ENCODE measurements at places on chromosomes 11 and 22. TPM values are rescaled to one million over a fixed set of nuclear protein-coding genes. Genes with fewer than 3 reads are reported as not detected.

GRCh38 chr22:20422271-20423007 is 15.2 kb downstream of the SCARF2 start:
- H3K27me3 ChIP-seq, result peaks cover 6% of the 10 kb centered on the region
- H3K36me3 ChIP-seq, result peaks cover 6% of the 10 kb centered on the region
- no peak overlapping the region for H3K27ac ChIP-seq
- DNase-seq, result no peak
- peaks cover 20% of the 10 kb centered on the region for H3K4me1 ChIP-seq

DNA sequence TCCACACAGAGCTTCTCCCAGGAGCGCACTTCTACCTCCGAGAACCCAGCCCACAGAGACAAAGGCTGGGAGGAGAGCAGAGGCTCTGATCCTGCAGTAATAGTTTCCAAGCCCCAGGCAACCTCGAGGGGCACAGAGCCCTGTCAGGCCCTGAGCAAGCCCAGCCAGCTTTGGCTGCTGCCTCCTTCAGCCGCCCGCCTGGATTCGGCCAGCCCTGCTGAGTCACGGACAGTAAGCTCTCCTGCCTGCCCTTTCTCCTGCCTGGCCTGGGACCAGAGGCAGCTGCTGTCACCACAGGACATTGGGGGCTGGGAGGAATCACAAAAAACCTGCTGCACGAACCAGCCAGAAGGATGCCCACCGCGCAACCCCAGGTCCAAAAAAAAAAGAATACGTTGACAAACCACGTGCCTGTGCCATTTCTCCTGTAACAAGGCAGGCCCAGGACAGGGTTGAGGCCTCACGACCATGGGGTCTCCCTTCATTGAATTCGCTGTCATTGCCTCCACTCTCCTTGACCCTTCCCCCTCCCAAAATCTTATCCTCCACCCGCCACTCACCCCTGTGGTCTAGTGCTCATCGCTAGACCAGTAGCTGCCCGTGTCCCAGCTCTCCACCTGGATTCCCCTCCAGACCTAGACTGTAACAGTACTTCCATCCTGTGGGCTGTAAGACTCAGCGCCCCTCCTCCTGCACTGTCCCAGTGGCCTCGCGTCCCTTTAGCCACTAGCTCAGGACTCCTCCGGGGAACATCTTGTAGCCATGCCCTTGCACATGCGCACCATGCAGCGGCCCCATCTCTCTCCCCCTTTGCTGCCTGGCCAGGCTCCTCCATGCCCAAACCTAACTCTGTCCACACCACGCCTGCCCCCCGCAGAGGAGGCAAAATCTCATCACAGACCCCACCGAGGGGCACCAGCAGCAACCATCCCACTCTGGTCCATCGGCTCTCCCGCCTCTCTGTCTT is 7.4 kb upstream of the SLC22A12 start:
- no peak overlapping the region for H3K27ac ChIP-seq
- H3K27me3 ChIP-seq, result no peaks in the 10 kb centered on the region
- H3K36me3 ChIP-seq, result no peaks in the 10 kb centered on the region
- no peak for DNase-seq
- no peaks in the 10 kb centered on the region for H3K4me1 ChIP-seq
- no peak overlapping the region for H3K4me3 ChIP-seq

DNA sequence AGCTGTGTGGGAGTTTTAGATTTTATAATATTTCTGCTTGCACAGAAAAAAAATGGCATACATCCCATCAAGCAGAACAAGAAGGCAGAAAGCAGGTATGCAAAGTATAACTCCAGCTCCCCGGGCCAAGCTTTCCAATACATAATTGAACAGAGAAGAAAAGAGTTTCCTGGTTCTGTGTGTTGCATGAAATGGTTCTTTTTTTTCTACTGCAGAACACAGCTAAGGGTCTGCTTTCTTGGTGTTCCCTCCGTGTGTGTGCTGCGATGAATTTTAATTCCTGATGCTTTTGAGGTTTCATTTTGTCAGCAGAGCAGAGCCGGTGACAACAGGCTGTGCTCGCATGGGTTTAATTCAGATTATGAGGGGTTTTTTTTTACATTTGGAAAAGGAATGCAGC is 70.7 kb upstream of the TTC12 start:
- no peak overlapping the region for H3K27ac ChIP-seq
- H3K4me1 ChIP-seq, result no peaks in the 10 kb centered on the region
- DNase-seq, result no peak
- no peaks in the 10 kb centered on the region for H3K36me3 ChIP-seq

DNA sequence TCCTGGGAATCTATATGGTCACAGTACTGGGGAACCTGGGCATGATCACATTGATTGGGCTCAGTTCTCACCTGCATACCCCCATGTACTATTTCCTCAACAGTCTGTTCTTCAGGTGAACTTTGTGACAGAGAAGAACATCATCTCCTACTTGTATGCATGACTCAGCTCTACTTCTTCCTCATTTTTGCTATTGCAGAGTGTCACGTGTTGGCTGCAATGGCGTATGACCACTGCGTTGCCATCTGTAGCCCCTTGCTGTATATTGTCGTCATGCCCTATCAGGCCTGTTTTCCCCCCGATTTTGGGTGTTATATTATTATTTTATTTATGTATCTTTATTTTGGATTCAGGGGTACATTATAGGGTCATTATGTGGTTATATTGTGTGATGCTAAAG is 2.4 kb upstream of the OR8G1 start:
- H3K36me3 ChIP-seq, result no peaks in the 10 kb centered on the region
- H3K4me1 ChIP-seq, result no peaks in the 10 kb centered on the region
- H3K27ac ChIP-seq, result no peak overlapping the region

SLC5A1 gene
- 0.42 TPM for total RNA-seq

CDON gene
- total RNA-seq, result 10.7 TPM

DNA sequence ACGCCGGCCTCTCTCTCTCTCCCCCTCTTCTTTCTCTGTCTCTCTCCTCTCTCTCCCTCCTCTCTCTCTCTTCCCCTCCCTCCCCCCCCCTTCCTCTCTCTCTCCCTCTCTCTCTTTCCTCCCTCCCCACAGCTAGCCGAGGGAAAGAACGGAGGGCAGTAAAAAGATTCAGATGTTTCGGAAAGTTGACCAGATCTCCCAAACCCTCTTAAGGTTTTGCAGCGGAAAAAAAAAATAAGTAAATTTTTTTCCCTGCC is 195 bp upstream of the ALX4 start:
- no peaks in the 10 kb centered on the region for H3K36me3 ChIP-seq
- H3K27me3 ChIP-seq, result peaks cover 98% of the 10 kb centered on the region
- no peak for DNase-seq
- peaks cover 6% of the 10 kb centered on the region for H3K4me1 ChIP-seq
- no peak overlapping the region for H3K27ac ChIP-seq

GRCh38 chr22:22194931-22195264 is 49.7 kb upstream of the VPREB1 start:
- H3K36me3 ChIP-seq, result no peaks in the 10 kb centered on the region
- no peaks in the 10 kb centered on the region for H3K27me3 ChIP-seq
- no peaks in the 10 kb centered on the region for H3K4me1 ChIP-seq
- H3K4me3 ChIP-seq, result no peak overlapping the region
- H3K27ac ChIP-seq, result no peak overlapping the region

MRGPRE gene
- total RNA-seq, result 0.31 TPM

NLRP6 gene
- total RNA-seq, result 1.5 TPM

DGCR8 gene
- total RNA-seq, result 28.9 TPM

DNA sequence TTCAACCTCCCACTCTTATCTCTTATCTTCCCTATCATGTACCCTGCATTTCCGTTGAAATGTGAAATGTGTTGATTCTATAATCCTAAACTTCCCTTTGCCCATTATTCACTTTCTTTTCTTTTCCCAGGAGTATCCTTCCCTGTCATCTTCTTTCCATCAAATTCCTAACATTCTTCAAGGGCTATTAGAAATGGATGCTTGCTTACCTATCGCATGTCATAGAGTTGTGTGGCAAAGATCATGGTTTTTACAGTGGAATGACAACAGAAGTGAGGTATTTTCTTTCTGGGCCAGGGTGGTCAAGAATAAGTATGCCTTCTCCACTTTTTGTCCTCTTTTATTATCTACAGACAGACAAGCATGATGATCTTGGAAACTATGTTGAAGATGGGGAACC is 124.4 kb upstream of the SLC5A12 start:
- no peak overlapping the region for H3K27ac ChIP-seq
- H3K4me3 ChIP-seq, result no peak overlapping the region
- no peak for DNase-seq
- H3K36me3 ChIP-seq, result no peaks in the 10 kb centered on the region

FAM180B gene
- not detected for total RNA-seq

DNA sequence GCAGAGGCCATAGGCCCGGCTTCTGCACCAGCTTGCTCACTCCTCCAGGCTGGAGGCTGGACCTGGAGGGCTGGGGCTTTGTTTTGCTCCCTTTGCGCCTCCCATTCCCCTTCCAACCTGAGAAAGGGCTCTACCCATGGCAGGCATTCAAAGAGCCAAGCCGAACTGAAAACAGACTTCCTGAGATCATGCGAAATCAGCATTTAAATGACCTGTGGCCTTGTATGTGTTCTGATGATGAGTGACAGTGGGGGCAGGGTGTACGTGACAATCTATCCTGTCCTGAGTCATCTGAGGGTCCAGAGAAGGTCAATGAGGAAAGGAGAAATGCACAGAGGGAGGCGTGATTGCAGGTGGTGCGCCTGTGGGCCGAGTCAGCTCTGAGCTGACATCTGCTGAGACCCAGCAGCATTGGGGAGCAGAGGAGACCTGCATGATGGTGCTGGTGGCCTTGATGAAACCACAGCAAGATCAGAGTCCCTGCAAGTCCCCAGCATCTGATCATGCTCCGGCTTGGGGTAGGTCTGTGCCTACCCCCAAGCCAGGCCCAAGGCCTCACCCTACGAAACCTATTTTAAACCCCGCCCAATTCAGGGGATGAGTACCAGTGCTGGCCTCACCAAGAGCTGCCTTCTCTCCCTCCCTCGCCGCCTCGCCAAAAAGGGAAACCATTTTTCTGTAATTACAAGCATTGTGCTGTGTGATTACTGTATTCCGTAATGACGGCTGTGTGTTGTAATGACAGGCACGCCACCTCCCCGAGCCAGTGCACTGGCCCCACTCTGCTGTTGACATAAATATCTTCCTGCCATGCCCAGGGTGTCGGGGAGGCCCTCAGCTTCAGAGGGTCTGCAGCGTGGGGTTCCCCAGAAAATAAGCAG is 95.2 kb upstream of the ANO1 start:
- DNase-seq, result no peak
- H3K27me3 ChIP-seq, result peaks cover 82% of the 10 kb centered on the region
- H3K27ac ChIP-seq, result no peak overlapping the region
- peaks cover 4% of the 10 kb centered on the region for H3K4me1 ChIP-seq

PCF11 gene
- 35.8 TPM for total RNA-seq

KCNK7 gene
- total RNA-seq, result not detected

DNA sequence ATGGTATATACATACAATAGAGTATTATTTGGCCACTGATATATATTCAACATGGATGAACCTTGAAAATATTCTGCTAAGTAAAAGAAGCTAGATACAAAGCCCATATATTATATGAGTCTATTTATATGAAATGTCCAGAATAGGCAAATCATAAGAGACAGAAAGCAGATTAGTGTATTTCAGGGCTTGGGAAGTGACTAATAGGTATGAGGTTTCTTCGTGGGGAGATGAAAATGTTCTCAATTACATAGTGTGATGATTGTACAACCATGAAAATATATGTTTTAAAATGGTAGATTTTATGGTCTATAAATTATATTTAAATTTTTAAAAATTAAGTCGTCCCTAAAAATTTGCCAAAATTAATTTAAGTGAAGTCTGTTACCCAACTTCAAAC is 92.2 kb downstream of the STK33 start:
- H3K4me3 ChIP-seq, result no peak overlapping the region
- no peaks in the 10 kb centered on the region for H3K27me3 ChIP-seq
- H3K4me1 ChIP-seq, result no peaks in the 10 kb centered on the region
- no peak for DNase-seq

GRCh38 chr11:62875698-62876478 is 4.8 kb upstream of the SLC3A2 start:
- H3K36me3 ChIP-seq, result no peaks in the 10 kb centered on the region
- H3K27me3 ChIP-seq, result no peaks in the 10 kb centered on the region
- no peak for DNase-seq
- H3K4me1 ChIP-seq, result peaks cover 18% of the 10 kb centered on the region
- H3K4me3 ChIP-seq, result no peak overlapping the region
- H3K27ac ChIP-seq, result no peak overlapping the region

DNA sequence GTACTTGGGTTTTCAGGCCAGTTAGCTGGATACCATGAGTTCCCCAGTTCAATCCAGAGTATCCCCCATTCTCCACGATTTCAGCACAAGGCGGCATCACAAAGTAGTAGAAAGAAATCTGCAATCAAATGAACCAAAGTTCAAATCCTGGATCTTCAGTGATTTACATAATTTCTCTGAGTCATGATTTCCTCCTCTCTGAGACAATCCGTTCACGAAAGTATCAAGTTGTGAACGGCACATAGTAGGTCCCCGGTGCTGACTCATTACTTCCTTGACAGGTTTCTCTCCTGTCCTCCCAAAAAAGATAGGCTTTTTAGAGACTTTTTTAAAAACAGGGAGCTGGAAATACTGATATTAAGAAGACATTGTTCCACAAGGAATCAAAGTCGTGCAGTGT is 69.1 kb upstream of the AKIP1 start:
- peaks cover 17% of the 10 kb centered on the region for H3K4me1 ChIP-seq
- H3K27ac ChIP-seq, result no peak overlapping the region
- no peak for DNase-seq
- no peaks in the 10 kb centered on the region for H3K36me3 ChIP-seq
- H3K27me3 ChIP-seq, result no peaks in the 10 kb centered on the region

IFT27 gene
- total RNA-seq, result 28.0 TPM

- no peak overlapping the region for H3K27ac ChIP-seq
- no peaks in the 10 kb centered on the region for H3K36me3 ChIP-seq
- no peak overlapping the region for H3K4me3 ChIP-seq
- peaks cover 9% of the 10 kb centered on the region for H3K4me1 ChIP-seq
- no peak for DNase-seq
Measured at GRCh38 chr11:12386745-12387144, 9.4 kb downstream of the PARVA start.

DNA sequence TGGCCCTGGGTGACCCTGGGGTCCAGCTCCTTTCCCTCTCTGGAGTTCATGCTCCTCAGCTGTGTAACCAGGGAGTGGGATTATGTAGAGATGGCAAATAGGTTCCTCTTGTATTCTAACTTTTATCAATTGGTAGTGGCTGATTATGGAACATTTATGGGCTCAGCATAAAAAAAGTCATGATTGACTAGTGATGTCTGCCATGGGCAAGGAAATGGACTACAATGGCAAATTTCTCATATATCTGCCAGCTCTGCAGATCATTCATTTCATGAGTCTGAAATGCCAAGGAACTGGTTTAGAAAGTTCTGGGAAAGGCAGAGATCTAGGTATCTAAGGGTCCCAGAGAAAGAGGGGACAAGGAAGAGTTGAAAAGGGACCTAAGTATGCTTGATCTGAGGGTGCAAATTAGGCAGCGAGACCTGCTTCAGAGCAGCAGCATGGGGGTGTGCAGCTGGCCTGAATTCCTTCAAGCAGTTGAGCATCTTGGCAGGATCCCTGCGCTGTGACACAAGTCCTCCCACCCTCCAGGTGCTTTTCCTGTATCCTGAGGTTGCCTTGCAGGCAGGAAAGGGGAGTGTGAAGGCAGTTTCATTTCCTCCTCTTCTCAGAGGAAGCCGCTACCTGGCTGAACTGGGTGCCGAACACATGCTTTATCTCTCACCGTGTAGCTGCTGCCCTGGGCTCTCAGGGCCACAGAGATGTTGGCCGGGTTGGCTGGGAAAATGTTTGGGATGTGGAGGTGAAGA is 10.4 kb downstream of the SLC15A3 start:
- H3K4me1 ChIP-seq, result peaks cover 12% of the 10 kb centered on the region
- no peak overlapping the region for H3K27ac ChIP-seq
- H3K27me3 ChIP-seq, result no peaks in the 10 kb centered on the region
- DNase-seq, result no peak
- H3K4me3 ChIP-seq, result no peak overlapping the region

Measured in left lung (tissue), 14 donors.